T-helper 9 cell (primary cell): ENCODE measurements at places on chromosomes 16 and 17.

GRCh38 chr17:5562661-5563360, 21.5 kb downstream of the NLRP1 start:
- no peak for DNase-seq

GRCh38 chr17:9330611-9331271, 244.9 kb downstream of the STX8 start:
- DNase-seq, result no peak

- no peak for DNase-seq
These were observed 29.3 kb upstream of the ABCC3 start for GRCh38 chr17:50605429-50605828.

DNA sequence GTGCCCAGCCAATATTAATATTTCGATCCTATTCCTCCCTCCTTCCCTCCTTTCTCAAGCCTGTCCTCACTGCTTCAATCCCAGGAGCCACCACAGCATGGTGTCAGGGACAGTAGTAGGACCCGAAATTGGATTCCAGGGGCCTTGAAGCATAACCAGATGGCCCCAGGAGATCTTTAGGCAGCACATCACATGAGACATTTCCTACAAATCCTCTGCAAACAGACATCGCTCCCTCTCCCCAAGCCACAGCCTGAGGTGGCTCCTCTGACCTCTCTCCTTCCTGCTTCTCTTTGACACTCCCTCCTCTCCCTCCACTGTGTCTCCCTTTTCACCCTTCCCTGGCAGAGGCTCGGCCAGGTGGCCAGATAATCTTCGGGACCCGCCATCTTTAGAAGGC, 76.6 kb downstream of the BMERB1 start:
- no peak for DNase-seq

DNA sequence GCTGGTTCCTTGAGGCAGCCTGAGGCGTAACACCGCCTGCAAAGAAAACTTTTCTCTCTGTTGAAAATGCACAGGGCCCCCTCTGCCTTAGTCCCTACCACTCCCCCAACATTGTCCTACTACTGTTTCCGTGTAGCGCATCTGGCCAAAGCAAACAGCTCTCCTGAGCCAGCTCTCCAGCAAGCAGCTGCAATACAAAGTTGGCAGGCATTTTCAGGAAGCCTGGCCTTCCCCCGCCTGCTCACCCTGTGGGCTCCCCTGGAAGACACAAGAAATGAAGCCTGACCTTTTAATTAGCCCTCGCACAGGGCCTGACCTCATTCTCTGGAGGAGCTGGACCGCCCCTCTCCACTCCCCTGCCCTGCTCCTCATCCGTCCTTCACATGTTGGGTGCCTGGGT, 66.7 kb downstream of the SOX9 start:
- DNase-seq, result no peak

DNA sequence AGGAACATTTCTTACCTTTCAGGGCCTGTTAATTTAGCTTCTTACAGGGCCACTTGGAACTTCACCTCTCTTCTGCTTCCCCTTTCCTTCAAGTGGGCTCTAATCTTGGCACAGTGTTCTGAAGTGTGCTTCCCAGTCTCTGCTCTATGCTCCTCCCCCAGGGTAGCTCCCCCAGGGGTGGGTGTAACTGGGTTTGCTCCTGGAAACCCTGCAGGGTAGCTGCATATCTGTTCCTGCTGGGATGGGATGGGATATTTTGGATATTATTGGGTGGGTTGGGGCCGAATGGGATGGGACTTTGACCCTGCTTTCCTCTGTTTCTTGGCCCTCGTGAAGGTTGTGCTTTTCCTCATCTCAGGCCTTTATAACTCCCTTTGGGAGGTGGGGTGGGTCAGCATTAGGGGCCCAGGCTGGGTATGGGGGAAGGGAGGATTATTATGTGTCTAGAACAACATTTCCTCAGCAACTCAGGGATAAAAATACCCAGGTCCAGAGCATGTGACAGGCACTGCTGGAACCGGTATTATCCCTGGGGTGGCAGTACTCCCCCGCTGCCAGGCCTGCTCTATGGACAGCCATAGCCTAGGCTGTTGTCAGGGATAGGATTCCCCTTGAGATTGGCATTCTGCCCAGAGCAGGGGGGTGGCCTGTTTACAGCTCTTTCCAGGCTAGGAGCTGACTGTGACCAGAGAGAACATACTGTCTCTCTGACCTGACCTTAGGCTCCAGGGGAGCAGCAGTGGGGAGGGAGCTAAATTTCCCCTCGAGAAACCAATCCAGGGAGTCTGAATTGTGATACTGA, 5.0 kb downstream of the NFE2L1 start:
- DNase-seq, result no peak

DNA sequence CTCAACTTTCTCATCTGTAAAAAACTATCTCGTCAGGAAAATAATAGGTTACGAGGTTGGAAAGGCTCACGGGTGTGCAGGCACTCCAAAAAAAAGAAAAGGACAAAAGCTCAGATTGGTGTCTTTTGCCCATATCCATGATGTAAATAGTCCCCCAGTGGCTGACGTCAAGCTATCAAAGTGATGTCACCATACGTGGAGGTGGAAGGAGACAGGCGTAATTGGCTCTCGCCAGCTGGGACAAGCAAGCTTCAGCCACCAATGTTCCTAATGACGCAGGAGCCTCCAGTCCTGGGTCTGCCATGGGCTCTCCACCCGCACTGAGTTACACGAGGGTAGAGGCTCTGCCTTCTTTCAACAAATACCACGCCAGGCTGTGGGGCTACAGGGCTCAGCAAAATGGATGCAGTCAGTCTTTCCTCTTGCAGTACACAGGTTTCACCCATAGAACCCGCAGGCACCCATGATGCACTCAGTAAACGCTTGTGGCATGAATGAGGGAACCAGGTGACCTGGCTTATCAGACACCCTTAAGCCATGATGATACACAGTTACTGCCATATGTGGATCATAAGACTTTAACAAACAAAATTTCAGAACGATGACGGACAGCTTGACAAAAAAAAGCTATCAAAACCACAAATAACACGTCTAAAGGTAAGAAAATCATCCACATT, 50.5 kb downstream of the COTL1 start:
- DNase-seq, result no peak

DNA sequence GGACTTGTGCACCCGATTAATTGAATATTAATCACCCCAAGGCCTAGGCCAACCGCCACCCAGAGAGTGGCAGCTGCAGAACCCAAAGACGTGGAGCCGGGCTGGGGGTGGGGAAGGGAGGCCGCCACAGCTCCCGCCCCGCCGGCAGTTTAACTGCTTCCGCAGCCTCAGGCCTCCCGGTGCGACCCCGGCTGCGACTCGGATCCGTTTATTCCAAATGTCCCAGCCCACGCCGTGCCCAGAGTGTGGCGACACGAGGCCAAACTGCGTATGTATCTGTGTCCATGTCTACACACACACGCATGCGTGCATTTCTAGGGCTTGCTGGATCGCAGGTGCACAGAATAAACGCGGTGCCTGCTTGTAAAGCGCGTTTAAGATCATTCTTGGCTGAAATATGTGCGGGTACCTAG, 802 bp upstream of the TOB1 start:
- peak; percentile 54 for DNase-seq

DNA sequence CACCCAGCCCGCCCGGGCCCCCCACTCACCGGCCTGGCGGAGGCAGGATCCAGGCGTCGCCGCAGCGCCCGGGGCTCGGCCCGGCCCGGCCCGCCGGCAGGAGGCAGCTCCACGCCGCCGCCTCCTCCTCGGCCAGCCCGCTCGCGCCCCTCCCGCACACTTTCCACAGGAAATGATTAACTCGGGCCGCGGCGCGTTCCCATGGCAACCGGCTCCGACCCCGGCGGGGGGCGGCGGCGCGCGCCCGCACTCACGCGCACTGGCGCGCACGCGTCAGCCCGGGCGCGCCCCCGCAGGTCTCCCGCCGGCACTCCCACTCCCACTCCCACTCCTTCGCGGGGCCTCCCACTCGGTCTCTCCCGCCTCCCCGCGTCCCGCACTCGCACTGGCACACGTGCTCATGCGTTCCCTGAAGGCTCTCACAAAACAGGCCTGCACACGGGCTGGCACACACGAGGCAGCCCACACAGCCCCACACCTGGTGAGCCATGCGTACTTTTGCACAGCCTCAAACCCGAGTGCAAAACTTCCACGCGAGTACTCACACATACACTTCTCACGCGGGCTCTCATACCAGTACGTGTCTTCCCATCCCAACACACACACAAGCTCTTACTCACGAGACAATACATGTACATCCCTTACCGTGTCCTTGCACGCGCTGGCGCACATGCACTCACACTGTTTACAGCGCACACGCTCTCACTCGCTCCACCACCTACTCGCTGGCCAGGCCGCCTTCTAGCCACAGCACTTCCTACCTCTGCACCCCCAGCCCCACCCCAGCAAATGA, at the start of gene KIFC3:
Gene KIFC3, minus strand, starts transcription at position 151 of the 793 bp plus-strand sequence. CDS start 4,248 bp downstream, outside the sequence.
- peak; percentile 54 for DNase-seq

- DNase-seq, result no peak
These were observed 175.6 kb downstream of the ABCC12 start for GRCh38 chr16:47980212-47980611.
